ENCODE measurements at places on chromosomes 5 and 9. TPM values are rescaled to one million over a fixed set of nuclear protein-coding genes. Genes with fewer than 3 reads are reported as not detected.

The RANBP3L gene
- total RNA-seq: 7.1 TPM

The FBP2 gene
- total RNA-seq: not detected

The PCDHB9 gene
- 2.5 TPM for total RNA-seq

The OMD gene
- total RNA-seq: 6.5 TPM

The SLC25A2 gene
- total RNA-seq: 0.64 TPM

The ORM1 gene
- total RNA-seq: 5.2 TPM

DNA sequence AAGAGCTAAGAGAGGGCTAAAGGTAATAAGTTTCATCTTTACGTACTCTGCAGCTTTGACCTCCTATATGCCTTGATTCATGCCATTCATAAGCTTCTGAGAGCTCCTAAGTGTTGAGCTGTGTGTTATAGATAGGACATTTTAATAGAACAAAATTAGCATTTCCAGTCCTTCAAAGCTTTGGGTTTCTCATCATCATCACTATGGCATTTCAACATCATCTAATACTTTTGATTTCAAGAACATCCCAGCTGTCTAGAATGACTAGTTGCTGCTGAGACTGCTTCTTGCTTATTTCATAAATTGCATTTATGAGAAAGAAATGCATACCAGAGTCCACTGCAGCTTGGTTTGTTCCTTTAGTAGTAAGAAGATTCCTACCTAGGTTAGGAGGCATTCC, 201.7 kb downstream of the SGCD start:
- no peak overlapping the region for H3K4me3 ChIP-seq
- H3K27me3 ChIP-seq: no peaks in the 10 kb centered on the region
- no peaks in the 10 kb centered on the region for H3K36me3 ChIP-seq
- H3K27ac ChIP-seq: no peak overlapping the region
- no peaks in the 10 kb centered on the region for H3K4me1 ChIP-seq
- DNase-seq: no peak

- H3K4me3 ChIP-seq: no peak overlapping the region
- peaks cover 4% of the 10 kb centered on the region for H3K4me1 ChIP-seq
- peaks cover 48% of the 10 kb centered on the region for H3K36me3 ChIP-seq
- no peaks in the 10 kb centered on the region for H3K27me3 ChIP-seq
Observed at GRCh38 chr5:138018849-138019248, 14.0 kb downstream of the FAM13B start.

DNA sequence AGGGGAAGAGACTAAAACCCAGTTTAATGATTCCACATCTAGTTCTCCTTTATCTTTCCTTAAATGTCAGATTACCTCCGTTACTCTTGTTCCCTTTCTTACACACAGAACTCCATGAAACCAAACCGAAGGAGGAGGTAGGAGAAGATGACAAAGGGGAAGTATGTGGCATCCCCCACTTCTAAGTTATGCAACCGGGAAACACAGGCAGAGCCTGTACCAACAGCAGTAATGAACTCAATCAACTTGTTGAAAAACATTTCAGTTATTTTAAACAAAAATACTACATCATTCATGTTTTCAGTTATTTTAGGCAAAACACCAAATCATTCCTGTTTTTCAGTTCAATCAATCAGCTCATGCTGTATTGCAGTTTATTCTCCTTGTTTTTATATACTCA, 101.8 kb downstream of the PCSK1 start:
- H3K27ac ChIP-seq: no peak overlapping the region
- H3K36me3 ChIP-seq: no peaks in the 10 kb centered on the region
- H3K4me1 ChIP-seq: peaks cover 14% of the 10 kb centered on the region
- no peak for DNase-seq

- H3K4me1 ChIP-seq: peaks cover 3% of the 10 kb centered on the region
- no peak for DNase-seq
- no peak overlapping the region for H3K27ac ChIP-seq
- H3K4me3 ChIP-seq: no peak overlapping the region
Observed at GRCh38 chr5:32285510-32286138, 27.1 kb downstream of the MTMR12 start.

DNA sequence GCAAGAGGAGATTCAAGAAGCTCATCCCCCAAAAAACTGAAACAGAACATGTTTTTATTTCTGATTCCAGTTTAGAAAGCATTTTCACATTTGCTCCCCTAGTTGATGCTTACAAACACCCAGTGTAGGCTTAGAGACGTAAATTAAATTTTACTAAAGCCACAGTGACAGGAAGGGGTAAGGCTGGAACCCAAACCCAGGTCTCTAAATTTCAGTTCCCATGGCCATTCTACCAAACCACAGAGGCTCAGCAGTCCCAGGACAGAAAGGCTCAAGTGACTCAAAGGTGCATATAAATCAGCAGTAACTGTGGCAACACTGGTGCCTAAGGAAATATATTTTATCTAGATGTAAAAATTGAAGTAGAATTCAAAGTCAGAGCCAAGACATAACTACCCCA, 128.7 kb downstream of the CEP120 start:
- H3K36me3 ChIP-seq: no peaks in the 10 kb centered on the region
- no peaks in the 10 kb centered on the region for H3K27me3 ChIP-seq
- no peak overlapping the region for H3K4me3 ChIP-seq
- no peak for DNase-seq
- no peaks in the 10 kb centered on the region for H3K4me1 ChIP-seq
